NCI-H510A treated with DMSO at 0.1 percent for 48 hours (cell line): ENCODE measurements at places on chromosomes 5 and 9.

GRCh38 chr5:123844873-123845272, 332.9 kb downstream of the CSNK1G3 start:
- DNase-seq, result no peak

GRCh38 chr5:89900346-89900745, 509.2 kb downstream of the CETN3 start:
- DNase-seq, result no peak

- DNase-seq, result peak; percentile 44
Observed at GRCh38 chr5:154834053-154834452, 16.4 kb downstream of the FAXDC2 start.

- DNase-seq, result no peak
Observed at GRCh38 chr5:11791792-11792191, 112.5 kb downstream of the CTNND2 start.

GRCh38 chr9:4894076-4894475, 91.0 kb upstream of the JAK2 start:
- no peak for DNase-seq

DNA sequence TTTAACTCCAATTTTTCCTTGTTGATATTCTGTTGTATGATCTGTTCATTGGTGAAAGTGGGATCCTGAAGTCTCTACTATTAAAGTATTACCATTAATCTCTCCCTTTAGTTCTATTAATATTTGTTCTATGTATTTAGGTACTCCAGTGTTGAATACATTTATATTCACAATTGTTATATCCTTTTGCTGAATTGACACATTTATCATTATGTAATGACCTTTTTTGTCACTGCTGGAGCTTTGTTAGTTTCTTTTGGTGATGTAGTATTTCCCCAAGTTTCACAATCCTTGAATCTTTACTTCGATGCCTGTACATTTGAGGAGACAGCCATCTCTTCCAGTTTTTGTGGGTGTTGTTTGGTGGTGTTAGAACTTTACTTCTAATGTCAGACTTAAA, 53.7 kb upstream of the PPP3R2 start:
- no peak for DNase-seq

DNA sequence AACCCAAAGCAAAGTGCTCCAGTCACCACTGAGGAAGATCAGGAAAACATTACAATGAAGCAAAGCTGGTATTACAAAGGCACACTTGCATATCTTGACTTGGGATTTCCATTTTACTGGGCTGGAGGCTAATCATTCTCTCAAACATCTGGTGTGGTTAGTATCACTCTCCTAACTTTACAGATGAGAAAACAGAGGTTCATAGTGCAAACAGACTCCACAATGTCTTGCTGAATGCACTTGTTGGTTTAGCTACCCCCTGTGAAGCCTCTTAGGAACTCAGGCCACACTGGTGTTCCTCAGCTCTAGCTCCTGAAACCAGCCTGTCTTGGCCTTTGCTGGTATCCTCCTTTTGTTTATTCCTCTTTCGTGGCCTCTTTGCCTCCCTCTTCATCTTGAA, 29.5 kb upstream of the SMAD5 start:
- DNase-seq, result no peak
